AG10803 (cell line): ENCODE measurements at places on chromosomes 1 and 21.

- DNase-seq = no peak
Observed at GRCh38 chr1:46187106-46187869, 10.9 kb downstream of the POMGNT1 start.

DNA sequence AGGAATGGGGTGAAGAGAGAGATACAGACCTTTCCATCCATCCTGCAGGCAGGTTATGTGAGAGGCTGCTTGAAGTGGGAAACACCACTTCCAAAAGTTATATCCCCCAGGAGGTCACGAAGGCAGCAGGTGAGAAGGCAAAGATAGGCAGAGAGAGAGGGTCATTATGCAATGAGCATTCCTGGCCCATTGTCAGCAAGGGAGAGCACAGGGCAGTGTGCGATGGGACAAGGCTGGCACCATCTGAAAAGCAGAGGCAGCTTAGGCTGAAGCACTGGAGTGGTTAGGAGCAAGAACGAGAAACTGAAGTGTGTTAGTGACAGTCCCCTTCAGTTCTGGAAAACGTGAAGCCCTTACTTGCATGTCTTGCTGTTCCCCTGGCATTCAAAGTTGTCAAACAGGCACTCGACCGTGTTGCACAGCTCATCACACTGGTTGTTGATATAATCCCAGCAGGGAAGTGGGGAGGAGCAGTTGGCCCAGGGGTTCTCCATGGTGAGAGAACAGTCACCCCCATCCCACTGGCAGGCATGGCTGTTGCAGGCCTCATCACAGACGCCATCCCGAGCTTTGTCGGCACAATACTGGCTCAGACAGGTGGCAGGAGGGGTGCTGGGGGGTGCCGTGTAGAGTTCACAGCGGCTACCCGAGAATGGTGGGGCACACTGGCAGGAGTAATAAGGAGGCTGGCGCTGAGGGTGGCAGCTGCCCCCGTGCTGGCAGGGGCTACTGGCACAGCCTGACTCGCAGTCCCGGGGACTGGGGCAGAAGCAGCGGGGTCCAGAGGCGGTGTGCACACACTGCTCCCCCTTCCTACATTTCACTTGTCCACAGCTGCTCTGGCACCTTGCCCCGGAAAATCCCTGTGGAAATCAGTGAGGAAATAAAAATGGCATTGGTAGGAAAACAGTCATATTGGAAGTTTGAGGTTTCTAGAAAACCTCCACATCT is 28.9 kb upstream of the ADAM30 start:
- DNase-seq = no peak

- no peak for DNase-seq
Observed at GRCh38 chr1:224238756-224239155, 55.7 kb downstream of the DEGS1 start.

DNA sequence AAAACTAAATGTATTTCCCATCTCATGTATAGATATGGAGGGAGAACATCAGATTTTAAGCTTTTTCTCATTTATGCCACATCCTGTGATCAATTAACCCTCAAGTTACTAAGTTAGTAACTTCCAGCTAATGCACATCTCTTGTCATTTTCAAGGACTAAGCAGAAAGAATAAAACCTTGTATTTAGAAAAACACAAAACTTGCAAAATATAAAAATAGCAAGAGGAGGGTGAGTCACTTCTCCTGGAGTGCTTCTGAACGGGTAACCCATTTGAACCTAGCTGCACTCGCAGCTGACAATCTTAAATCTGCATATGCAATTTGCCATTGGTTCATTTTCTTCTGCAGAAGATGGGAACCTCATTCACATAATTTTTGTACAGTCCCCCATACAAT is 500.5 kb downstream of the SETD4 start:
- DNase-seq = peak; percentile 60

GRCh38 chr1:41576206-41576605 is 91.7 kb upstream of the EDN2 start:
- no peak for DNase-seq

- peak; percentile 66 for DNase-seq
Observed at GRCh38 chr21:43767984-43768867, 7.9 kb downstream of the CSTB start.

DNA sequence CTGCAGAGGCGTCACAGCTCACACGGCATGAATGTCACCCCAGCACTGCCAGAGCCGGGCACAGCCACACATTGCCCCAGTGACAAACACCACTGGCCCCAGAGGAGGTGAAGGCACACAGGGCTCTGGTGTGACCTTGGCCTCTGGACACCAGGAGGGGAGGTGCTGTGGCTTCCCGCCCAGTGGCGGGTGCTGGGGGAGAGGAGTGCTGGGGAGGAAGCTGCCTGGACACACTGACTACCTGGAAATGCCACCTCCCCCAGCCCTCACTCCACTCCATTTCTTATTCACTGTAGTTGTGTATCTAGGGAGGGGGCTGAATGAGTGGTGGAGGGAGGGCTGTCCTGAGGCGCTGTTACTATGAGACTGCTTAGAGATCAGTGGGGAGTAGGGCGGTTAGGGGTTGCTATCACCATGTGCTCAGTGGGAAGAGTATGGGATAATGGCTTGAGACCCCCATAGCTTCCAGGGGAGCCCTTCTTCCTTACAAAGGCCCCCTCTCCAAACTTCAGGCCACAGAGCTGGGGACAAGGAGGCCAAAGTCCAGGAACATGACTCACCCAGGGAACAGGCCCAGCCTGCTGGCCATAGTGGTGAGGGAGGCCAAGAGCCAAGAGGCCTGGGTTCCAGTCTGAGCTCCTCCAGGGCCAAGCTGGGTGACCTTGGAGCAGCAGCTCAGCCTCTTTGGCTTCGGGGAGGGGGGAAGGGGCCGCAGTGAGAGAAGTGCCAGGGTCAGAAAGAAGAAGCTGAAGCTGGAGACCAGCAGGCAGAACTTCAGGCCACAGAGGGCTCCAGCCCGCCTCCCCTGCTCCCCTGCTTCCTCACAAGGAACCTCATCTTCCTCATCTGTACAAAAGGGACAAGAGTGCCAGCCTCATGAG is 40.1 kb downstream of the AHDC1 start:
- peak; percentile 54 for DNase-seq

DNA sequence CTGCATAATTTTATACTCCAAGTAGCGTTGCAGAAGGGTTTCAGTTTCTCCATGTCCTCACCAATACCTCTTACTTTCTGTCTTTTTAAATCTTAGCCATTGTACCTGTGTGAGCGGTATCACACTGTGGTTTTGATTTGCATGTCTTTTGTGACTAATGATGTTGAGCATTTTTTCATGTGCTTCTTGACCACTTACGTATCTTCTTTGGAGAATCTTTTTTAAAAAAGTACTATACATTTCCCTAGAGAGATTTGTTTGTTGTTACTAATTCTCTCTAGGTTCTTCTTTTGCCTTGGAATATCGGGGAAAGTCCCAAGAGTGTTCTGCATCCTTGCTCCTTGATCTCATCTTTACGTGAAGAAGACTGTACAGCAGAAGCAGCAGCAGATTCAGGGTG is 81.8 kb upstream of the WARS2 start:
- DNase-seq = no peak

DNA sequence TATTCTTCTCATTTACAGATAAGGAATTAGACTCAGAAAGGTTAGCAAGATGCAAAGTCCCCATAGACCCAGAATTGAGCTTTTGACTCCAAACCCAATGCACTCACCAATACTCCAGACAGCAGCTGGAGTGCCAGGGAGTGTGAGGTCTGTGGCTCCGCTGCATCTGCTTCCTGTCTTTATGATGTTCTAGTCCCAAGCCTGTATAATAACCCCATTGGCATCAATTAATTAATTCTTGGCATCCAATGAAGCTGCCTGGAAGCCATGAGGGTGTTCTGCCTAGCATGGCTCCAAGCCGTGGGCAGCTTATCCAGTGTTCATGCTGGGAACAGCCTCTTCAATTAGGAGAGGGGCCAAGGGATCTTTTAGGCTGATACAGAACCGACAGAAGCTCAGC is 188.7 kb downstream of the GIPC2 start:
- DNase-seq = no peak

GRCh38 chr1:25958465-25958864 is 39.4 kb downstream of the PAFAH2 start:
- peak; percentile 90 for DNase-seq

- peak; percentile 36 for DNase-seq
Observed at GRCh38 chr21:42818328-42818749, 61.0 kb downstream of the WDR4 start.

- DNase-seq = no peak
Observed at GRCh38 chr1:178961331-178961730, 64.4 kb upstream of the FAM20B start.

- DNase-seq = peak; percentile 96
Observed at GRCh38 chr1:78004719-78005447, at the start of gene DNAJB4. Gene DNAJB4 (plus strand): TSS chr1:78004939. CDS start chr1:78005111, 172 bp downstream.

DNA sequence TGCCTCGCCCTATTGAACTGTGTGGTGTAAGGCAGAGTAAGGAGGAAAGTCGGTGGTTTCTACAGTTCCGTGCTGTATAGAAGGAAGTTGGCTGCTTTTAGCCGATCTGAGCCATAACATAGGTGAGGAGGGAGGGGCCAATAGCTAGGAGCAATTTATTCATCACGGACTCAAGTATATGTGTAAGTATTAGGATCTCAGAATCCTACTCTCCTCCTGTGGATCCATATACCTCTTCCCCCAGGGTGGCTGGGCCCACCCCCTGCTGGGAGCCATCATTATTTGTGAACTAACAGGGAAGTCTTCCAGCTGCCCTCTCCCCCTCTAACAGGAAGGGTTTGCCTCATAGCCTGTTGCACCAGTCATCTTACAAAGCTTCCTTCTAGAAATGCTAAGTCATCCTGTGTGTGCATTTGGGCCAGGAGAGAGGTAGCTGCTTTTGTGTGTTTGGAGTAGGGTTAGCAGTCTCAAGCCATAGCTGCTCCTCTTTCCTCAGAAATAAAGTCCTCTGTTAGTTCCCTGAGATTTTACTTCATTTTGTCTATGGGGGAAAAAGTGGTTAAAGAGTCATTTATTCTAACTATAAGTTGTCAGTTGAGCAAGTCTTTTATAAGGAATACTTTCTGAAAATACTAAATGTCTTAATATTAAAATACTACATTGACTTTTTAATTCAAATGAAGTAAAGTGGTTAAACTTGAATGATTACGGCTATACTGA is 14.9 kb upstream of the CENPS start:
- DNase-seq = peak; percentile 81

- no peak for DNase-seq
Observed at GRCh38 chr1:3102641-3103040, 33.6 kb downstream of the PRDM16 start.

GRCh38 chr1:7022058-7022457 is 236.8 kb downstream of the CAMTA1 start:
- DNase-seq = no peak

DNA sequence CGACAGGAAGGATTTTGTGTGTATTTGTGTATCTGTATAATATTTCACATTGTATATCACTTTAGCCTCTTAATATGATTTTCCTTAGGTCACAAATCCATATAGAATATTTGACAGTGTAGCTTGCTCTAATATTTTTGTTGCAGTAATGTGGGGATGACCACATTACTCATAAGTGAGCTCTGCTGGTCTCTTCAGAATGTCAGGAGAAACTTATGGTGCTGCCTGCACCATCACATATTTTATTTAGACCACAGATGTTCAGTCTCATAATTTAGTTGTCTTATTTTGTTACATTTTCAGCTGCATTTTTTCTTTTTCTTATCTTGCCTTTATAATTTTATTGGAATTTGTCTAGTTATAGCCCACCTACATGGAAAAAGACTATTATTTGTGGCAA is 205.3 kb downstream of the PBX1 start:
- DNase-seq = peak; percentile 48

DNA sequence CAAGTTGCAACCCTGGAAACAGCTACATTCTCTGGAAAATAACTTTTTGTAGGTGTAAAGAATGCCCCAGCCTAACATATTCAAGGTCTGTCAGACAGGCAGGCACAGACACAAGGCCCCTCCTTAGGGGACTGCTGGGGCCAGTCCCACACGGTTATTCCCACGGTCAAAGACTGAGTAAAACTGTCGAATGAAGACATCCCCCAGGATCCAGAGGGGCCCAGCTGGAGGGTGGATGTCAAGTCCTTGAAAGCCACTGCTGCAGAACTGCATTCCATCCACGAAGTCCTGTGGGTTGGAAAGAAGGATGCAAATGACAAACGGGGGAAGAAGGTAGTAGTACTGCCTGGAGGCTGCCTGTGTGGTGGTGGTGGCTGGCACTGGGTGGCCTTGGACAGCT is 6.9 kb upstream of the RAB7B start:
- no peak for DNase-seq

DNA sequence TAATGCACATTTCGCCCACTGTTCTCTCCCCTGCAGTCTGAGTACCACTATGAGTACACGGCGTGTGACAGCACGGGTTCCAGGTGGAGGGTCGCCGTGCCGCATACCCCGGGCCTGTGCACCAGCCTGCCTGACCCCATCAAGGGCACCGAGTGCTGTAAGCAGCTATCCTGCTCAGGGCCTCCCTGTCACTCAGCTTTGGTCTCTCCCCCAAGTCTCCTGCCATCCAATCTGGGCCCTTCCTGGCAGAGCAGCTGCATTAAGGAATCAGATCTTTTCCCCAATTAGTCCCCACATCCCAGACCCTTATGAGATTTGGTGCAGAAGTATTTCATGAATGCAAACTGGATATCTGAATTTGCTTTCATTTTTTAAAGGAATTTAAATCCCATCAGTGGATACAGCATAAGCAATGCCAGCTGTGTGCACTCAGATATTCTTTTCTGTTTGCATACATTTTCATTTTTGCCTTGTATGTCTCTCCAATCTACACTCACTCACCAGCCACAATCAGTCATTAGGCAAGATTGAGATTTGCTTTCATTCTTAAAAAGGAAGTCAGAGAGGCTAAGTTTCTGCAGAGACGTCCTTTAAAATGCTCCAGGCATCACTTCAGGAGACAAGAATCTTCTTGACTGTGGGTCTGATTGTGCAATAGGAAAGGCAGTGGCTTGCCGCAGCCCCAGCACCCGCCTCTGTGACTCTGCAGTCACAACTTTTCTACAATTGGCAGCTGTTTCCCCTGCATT is 48.1 kb downstream of the ELAPOR1 start:
- peak; percentile 97 for DNase-seq

DNA sequence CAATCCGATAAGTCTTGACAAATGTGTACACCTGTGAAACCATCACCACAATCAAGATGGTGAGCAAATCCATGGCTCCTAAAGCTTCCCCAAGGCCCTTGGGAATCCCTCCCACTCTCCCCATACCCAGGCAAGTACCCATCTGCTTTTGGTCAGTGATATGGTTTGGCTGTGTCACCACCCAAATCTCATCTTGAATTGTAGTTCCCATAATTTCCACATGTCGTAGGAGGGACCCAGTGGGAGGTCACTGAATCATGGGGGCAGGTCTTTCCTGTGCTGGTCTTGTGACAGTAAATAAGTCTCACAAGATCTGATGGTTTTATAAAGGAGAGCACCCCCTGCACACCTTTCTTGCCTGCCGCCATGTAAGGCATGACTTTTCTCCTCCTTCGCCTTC is 14.6 kb upstream of the GUCA2B start:
- DNase-seq = no peak
